ENCODE measurements at places on chromosomes 5 and 9. TPM values are rescaled to one million over a fixed set of nuclear protein-coding genes. Genes with fewer than 3 reads are reported as not detected.

GRCh38 chr5:167999182-167999581, 292.3 kb upstream of the WWC1 start:
- H3K4me3 ChIP-seq, result no peak overlapping the region
- no peak overlapping the region for H3K27ac ChIP-seq
- H3K27me3 ChIP-seq, result no peaks in the 10 kb centered on the region
- H3K36me3 ChIP-seq, result no peaks in the 10 kb centered on the region
- DNase-seq, result no peak

- H3K27me3 ChIP-seq, result no peaks in the 10 kb centered on the region
- DNase-seq, result no peak
- H3K4me1 ChIP-seq, result peaks cover 8% of the 10 kb centered on the region
These were observed 11.3 kb upstream of the IGFBPL1 start for GRCh38 chr9:38435521-38435920.

GRCh38 chr5:100828898-100829356, 74.2 kb downstream of the ST8SIA4 start:
- DNase-seq, result no peak
- no peaks in the 10 kb centered on the region for H3K36me3 ChIP-seq
- no peak overlapping the region for H3K4me3 ChIP-seq
- peaks cover 10% of the 10 kb centered on the region for H3K4me1 ChIP-seq
- H3K27ac ChIP-seq, result no peak overlapping the region

- H3K36me3 ChIP-seq, result peaks cover 9% of the 10 kb centered on the region
- DNase-seq, result no peak
- peak overlapping the region; percentile 93 for H3K27ac ChIP-seq
- no peaks in the 10 kb centered on the region for H3K27me3 ChIP-seq
These were observed 70.5 kb downstream of the PIK3R1 start for GRCh38 chr5:68285851-68286611.

- H3K4me3 ChIP-seq, result no peak overlapping the region
- peaks cover 5% of the 10 kb centered on the region for H3K4me1 ChIP-seq
- H3K27me3 ChIP-seq, result no peaks in the 10 kb centered on the region
- no peak for DNase-seq
- H3K27ac ChIP-seq, result no peak overlapping the region
These were observed 314.7 kb upstream of the RGMB start for GRCh38 chr5:98458726-98459125.

DNA sequence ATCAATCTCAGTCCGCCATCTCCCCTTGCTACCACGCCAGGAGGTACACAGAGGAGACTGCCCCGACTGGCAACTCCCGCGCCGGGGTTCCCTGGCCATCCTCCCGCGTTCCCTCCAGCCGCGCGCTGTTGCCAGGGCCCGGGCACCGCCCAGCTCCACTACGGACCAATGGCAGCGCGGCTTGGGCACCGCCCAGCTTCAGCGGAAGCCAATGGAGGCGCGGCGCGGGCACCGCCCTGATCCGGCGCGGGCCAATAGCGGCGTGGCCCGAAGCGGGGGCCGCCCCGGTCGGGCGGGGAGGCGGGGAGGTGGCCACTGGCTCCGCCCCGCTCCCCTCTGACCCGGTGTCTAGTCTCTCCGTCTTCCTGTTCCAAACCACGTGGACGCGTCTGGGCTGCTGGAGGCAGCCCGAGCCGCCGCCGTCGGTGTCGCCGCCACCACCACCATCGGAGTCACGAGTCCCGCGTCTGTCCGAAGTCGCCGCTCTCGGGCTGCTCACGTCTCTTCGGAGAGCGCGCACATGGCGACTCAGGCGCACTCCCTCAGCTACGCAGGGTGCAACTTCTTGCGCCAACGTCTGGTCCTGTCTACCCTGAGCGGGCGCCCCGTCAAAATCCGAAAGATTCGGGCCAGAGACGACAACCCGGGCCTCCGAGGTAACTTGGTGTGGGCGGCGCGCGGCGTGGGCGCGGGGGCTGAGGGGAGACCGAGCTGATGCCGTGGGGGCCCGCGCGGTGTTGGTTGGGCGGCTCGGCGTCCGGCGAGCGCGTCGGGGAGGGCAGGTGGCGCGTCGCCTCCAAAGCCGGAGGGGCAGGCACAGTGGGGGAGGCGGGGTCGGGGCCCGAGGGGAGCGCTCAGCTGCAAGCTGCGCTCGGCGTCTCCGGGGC, at the start of gene RCL1:
RCL1 (plus strand) TSS at position 373 of the 887 bp plus-strand sequence; CDS start at position 521, 148 bp downstream.
- no peaks in the 10 kb centered on the region for H3K36me3 ChIP-seq
- H3K27ac ChIP-seq, result peak within 1 kb of the TSS; percentile 88
- H3K4me1 ChIP-seq, result peaks cover 42% of the 10 kb centered on the region

DNA sequence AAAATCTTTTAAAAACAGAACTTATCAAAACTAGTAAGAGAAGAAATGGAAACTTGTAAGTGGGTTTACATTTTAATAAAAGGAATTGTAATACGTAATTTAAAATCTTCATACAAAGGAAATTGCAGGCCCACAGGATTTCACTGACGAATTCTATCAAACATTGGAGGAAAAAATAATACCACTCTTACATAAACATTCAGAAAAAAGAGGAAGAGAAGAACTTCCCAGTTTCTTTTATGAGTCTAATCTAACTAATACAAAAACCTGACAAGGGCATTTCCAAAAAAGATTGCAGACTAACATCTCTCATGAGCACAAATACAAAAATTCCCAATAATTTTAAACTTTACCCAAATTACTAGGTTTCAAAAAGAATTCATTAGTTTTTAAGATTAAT, 149.0 kb downstream of the RANBP17 start:
- no peak for DNase-seq
- no peaks in the 10 kb centered on the region for H3K4me1 ChIP-seq
- H3K4me3 ChIP-seq, result no peak overlapping the region
- no peaks in the 10 kb centered on the region for H3K27me3 ChIP-seq

DNA sequence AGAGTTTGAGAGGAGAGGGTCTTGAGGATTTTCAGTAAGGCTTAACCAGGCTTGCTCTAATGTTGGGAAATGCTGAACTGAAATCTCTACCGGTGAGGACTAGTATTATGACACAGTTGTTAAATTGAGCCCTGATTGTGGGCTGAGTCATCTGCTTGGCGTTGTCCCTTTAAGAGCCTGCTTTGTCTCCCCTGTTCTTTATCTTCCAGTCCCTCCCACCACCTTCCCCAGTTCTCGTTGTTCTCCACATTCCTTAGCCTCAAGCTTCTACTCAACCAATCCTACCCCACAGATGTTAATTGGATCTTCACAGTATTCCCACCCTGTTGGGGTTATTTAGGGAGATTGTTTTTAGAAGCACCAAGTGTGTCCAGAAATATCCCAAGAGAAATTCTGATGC, 57.6 kb downstream of the ANKRD55 start:
- H3K4me3 ChIP-seq, result no peak overlapping the region
- H3K4me1 ChIP-seq, result no peaks in the 10 kb centered on the region

DNA sequence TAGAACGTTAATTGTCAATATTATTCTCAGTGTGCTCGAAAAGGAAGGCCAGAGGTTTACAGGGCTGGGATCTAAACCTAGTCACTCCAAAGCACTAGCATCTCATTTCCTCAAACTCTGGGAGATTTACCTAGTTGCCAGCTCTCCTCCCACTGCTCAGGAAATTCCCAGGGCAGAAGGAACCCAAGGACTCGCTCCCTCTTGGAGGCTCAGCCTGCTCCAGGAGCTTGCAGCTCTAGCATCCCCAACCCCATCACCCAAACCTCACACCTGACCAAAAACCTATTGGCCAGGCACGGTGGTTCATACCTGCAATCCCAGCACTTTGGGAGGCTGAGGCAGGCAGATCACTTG, 26.0 kb downstream of the SERINC5 start:
- no peak overlapping the region for H3K4me3 ChIP-seq
- H3K27ac ChIP-seq, result peak overlapping the region; percentile 80
- H3K36me3 ChIP-seq, result no peaks in the 10 kb centered on the region
- no peak for DNase-seq

GRCh38 chr9:81146684-81147337, 542.5 kb downstream of the TLE1 start:
- H3K27ac ChIP-seq, result no peak overlapping the region
- no peak overlapping the region for H3K4me3 ChIP-seq
- no peaks in the 10 kb centered on the region for H3K36me3 ChIP-seq
- no peaks in the 10 kb centered on the region for H3K4me1 ChIP-seq

GRCh38 chr9:75176037-75176436, 87.7 kb downstream of the OSTF1 start:
- H3K27me3 ChIP-seq, result no peaks in the 10 kb centered on the region
- no peaks in the 10 kb centered on the region for H3K36me3 ChIP-seq
- H3K4me3 ChIP-seq, result no peak overlapping the region
- H3K27ac ChIP-seq, result no peak overlapping the region
- DNase-seq, result no peak

Gene RNF183
- 0.43 TPM for total RNA-seq

Gene IL4
- total RNA-seq, result not detected

Gene PCDHB16
- total RNA-seq, result 0.58 TPM

Gene WNT8A
- total RNA-seq, result not detected

Gene ASPN
- 10.3 TPM for total RNA-seq

Gene CDH9
- not detected for total RNA-seq

Gene SLC25A2
- not detected for total RNA-seq

Data from stomach (tissue), 19 donors.